ENCODE measurements at places on chromosomes 13 and 19.

DNA sequence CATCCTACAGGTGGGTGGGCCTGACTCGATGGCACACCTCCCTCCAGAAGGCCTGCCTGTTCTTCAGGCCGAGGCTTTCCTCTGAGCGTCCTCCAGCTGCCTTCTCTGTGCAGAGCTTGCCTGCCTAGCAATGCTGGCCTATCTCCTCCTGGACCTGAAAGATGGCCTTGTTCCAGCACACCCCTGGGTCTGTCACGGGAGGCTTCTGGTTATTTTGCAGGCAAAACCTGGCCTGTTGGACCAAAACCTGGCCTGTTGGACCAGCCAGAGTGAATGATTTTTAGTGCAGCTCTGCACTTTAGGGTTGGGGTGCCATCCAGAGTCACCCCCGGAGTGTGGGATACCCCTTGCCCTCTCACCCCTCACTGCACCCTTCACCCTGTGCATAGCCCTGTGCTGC is 128.4 kb downstream of the KATNAL1 start:
- no peak for DNase-seq

DNA sequence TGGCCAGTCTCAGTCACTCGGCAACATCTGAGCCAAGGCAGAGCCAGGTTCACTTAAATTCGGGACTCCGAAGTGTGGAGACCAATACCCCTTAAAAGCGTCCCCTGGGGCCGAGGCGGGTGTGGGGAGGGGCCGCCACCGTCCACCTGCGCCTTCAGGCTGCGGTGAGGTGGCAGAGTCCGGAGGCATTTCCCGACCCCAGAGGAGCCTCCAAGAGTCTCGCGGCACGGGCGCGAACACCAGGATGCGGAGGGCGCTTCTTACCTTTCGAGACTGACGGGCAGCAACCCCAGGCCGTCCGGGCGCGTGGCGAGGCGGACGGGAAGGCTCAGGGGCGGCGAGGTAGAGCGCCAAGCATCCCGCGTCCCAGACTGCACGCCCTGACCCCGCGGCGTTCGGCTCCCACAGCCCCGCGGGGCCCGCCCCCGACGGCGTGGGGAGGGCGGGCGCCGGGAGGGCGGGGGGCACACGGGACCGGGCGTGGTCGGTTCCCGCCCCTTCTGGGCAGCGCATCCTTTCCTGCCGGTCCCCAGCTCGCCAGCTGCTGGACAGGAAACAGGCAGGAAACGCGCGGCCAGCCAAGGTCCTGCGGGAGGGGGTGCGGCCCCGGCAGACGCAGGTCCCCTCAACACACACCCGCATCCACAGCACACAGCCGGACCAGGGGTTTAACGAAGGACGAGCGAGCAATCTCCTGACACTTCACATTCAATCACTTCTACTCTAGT is at the start of gene THSD1:
THSD1 (minus strand) TSS at position 406 of the 728 bp plus-strand sequence. CDS start 3,572 bp downstream, outside the sequence.
- DNase-seq = peak; percentile 34

- no peak for DNase-seq
These were observed 15.4 kb downstream of the TLE5 start for GRCh38 chr19:3046698-3047495.

DNA sequence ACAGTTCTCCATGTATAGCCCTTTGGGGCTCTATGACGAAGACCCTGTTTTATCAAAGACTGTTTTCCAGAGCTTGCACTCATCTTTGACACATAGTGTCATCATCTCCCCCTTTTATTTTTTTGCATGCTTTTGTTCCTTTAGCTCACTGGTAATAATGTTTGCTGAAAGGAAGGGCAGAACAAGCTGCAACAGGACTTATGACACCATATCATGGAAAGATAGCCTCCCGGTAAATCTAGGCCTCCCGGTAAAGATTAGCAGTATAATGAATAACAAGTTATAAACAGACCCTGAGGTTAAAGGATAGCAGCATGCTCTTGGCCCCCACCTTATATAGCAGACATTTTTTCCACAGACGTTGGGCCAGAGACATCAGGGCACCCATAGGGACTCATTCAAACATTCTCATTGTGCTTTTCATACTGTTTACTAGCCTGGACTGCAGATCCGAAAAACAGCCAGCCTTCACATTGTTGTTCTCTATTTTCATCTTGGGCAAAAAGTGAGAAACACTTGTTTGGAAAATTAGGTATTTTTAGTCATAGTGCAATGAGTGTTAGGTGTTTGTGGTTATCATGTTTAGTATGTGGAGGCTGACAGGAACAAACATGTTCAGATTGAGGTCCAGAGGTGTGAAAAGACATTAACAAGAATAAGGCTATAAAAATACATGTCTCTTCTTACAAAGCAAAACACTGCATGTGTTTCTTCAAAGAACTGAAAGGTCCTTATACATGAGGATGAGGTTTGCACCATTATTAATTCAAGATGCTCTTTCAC is 136.9 kb upstream of the SPRY2 start:
- no peak for DNase-seq

DNA sequence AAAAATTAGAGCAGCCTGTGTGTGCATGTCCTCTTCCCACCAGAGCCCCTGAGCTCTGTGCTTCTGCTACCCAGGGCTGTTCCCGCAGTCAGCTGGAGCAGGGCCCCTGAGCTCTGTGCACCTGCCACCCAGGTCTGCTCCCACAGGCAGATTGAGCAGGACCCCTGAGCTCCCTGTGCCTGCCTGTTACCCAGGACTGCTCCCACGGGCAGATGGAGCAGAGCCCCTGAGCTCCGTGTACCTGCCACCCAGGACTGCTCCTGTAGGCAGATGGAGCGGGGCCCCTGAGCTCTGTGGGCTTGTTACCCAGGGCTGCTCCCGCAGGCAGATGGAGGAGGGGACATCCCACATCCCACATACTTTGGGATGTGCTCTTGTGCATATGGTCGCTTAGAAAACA is 186.8 kb upstream of the SOX1 start:
- DNase-seq = no peak

DNA sequence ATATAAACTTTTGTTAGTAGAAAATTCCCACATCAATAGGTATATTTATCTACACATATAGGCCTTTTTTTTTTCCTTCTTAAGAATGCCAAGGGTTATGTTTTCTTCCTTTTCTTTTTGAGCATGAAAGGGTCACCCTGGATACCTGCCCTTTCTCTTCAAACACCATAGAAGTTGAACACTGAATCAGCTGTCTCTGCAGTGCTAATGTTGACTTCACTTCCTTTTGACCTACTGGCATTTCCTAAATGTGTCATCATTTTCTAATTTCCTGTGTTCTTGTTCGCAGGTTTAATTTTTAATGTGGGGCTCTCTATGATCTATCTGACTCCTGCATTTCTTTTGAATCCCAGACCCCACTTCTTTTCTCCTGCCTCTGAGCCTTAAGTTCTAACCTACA is 532.0 kb downstream of the GPC6 start:
- DNase-seq = peak; percentile 72

DNA sequence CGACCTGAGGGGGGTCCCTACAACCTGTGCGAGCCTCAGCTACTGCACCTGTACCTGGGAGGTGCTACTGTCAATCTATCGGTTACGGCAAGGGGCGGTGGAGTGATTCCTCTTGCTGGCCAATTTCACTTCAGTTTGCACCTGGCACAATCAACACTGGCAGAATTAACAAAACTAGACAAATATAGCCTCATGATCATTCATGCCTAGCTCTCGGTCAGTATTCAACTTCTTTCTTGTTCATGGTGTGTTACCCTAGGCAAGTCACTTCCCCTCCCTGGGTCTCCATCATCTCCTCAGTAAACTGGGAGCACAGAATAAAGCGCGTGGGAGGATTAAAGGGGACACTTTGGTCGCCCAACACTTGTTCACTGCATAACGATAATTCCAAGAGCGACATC is 618 bp downstream of the HAUS8 start:
- DNase-seq = no peak

DNA sequence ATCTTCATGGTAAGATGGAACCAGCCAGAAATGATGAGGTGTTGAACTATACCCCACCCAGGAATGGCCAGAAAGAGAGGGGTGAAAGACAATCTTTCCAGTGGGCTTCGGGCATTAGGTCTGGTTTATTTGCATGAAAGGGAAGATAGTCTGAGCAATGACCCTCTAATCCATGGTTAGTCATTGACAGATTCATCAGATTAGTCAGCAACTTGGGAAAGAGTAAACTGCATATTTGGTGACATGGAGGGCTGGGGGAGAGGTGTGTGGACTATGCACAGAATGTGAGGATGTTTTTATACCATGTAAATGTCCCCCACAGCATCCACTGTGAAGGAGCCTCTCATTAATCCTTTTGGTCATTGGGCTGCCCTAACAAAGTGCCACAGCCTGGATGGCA is 30.1 kb upstream of the USP12 start:
- DNase-seq = peak; percentile 79

GRCh38 chr13:77016888-77017623 is 9.9 kb downstream of the FBXL3 start:
- no peak for DNase-seq

DNA sequence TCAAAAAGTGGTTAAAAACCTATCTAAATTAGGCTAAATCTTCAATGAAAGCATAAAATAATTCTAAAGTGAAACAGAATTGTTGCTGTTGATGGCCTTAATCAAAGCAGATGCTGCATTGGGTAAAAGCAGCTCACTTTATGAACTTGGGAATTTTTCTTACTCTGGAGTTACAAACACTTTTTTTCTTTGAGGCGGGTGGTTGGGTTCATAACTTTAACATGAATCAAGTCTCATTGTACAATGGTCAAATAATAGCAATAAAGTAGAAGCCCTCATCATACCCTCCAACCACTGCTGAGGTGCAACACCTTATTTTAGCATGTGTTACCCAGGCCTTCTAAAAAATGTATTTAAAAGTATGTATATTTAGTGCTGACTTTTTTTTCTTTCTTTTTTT is 29.1 kb downstream of the NUP58 start:
- peak; percentile 25 for DNase-seq

- DNase-seq = peak; percentile 54
These were observed 27.2 kb upstream of the CBY2 start for GRCh38 chr13:45674908-45675307.

DNA sequence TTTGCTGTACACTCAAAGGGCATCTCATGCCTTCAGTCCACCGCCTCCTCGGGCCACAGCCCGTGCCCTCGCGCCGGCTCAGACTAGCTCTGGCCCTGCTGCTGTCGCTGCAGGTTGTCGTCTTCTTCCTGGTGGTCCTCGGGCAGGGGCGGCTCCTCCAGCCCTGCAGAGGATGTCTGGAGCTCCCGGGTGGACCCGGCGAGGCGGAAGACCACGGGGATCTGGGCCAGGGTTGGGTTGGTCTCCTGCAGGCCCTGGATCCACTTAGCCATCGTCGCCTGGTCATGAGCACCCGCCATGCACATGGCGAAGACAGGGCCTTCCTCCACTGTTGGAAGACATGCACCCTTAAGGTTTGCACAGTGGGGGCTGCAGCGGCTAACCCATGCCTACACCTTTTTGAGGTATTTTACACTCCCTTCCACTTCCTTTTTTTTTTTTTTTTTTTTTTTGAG is 489 bp upstream of the ZNF653 start:
- DNase-seq = no peak

GRCh38 chr13:86298725-86299124 is 499.5 kb upstream of the SLITRK6 start:
- peak; percentile 37 for DNase-seq

DNA sequence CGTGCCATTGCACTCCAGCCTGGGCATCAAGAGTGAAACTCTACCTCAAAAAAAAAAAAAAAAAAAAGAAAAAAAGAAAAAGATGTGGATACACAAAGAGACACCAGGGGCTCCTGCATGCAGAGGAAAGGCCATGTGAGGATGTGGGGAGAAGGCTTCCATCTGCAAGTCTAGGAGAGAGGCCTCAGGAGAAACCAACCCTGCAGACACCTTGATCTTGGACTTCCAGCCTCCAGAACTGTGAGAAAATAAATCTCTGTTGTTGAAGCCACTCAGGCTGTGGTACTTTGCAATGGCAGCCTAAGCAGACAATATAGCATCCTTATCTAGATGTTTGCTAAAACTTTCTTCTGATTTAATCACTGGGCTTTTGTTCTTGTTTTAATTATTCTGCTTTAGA is 50.3 kb downstream of the POLR1D start:
- no peak for DNase-seq

DNA sequence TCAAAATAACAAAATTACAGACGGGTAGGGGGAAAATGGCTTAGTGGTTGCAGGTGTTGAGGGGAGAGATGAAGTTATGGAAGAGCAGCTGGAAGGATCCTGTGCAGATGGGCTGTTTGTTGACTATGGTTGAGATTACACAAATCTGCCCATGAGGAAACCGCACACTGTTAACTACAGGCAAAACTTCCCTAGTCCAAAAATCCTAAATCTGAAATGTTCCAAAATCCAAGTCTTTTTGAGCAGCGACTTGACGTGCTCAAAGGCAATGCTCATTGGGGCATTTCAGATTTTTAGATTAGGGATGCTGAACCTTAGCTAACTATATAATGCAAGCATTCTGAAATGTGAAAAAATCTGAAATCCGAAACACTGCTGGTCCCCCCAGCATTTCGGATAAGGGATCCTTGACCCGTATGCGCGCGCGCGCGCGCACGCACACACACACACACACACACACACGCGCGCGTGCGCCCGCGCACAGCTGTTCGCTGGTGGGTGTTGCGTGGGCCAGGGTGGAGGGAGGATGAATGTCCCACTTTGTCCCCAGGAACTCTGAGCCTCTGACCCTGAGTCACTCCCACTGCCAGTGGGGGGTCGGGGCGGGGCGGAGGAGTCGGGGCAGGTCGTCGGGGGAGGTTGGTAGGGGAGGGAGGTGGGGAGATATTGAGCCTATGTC is 6.8 kb downstream of the F2RL3 start:
- no peak for DNase-seq

DNA sequence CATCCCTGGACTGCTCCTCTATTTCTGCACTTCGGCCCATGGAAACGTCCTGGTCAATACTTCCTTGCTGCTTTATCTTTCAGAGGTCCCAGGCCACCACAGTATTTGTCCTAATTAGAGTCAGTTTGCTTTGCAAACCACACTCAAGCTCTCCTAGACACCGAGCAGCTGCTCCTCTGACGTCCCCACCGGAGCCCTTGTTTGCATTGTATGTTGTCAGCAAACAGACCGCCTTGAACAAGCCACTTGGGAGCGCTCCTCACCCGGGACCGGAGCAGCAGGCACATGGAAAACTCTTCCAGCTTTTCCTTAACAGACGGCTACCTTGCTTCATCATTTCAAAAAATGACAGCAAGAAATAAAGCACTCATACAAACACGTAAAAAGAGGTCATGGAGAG is 51.5 kb upstream of the GTF3A start:
- no peak for DNase-seq

DNA sequence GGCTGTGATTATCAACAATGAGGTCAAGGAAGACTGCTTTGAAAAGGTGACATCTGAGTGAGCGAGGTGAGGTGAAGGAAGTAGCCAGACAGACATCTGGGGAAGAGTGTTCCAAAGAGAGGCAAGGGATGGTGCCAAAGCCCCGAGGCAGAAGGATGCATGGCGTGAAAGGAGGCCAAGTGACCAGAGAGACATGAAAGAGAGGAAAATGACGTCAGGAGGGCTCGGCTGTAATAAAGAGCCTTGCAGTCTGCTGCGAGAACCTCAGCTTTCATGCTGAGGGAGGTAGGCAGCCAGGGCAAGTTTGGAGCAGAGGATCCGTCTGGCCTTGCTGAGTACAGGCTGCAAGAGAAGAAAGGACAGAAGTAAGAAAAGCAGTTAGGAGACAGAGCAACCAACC is 50.8 kb downstream of the FOXO1 start:
- DNase-seq = no peak
